Hypothalamus (tissue), 51 donors: ENCODE measurements at places on chromosomes 3 and 15.

DNA sequence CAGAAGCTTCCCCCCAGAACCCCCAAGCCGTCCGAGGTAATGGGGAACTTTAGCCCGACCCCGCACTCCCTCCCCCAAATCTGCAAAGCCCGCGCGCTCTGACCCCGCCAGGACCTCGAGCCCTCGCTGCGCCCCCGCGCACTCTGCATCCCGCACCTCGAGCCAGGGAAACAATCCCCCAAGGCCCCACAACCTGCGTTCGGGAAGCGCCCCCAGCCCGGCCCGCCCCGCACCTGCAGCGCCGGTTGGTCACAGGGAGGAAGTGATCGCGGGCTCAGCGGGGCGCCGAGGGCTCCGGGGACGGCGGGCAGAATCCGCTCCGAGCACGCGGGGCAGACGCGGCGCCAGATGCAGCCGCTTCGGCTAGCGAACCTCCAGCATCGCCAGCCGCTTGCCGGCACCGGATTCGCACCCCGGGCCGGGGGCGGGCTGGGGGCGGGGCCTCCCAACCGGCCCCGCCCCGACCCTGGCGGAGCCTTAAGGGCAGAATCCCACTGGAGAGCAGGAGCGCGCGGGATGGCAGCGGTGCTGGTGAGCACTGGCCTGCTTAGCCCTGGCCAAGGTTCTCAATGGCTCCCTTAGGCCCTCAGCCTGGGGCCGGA is at the start of gene CAMKV:
Gene CAMKV, minus strand, starts transcription at position 382 of the 602 bp plus-strand sequence. CDS start 7,518 bp downstream, outside the sequence.
- DNase-seq = no peak

DNA sequence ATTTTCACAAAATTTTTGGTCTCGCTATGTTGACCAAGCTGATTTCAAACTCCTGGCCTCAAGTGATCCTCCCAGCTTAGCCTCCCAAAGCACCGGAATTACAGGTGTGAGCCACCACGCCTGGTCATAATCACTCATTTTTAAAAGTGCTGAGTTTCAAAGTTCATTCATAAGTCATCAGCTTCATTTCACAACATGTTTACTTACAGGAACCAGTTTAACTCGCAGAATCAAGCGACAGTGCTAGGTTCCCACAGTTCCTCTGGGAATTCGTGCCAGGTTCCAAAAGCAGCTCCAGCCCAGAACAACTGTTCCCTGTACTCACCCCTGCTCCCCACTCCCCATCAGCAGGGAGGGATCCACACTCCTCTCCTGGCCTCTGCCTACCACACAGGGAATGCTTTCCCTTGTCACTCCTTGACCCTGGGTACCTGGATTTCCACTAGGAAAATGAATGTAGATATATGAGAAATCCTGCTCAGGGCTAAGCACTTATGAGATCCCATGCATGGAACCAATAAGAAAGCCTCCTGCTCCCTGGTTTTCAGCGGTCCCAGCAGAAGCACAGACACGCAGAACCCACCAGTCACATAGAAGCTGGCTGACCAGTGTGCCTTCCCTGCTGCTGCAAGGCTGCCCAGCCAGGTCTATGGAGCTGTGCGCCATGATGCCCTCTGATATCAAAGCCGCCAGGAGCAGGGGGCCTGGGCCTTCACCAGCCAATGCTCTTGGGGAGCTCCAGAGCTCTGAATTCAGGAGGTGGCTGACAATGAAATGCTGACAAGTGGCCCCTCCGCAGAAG is 72.3 kb downstream of the ITGB5 start:
- DNase-seq = no peak

- DNase-seq = no peak
Observed at GRCh38 chr3:186318135-186318534, 43.9 kb downstream of the DGKG start.

DNA sequence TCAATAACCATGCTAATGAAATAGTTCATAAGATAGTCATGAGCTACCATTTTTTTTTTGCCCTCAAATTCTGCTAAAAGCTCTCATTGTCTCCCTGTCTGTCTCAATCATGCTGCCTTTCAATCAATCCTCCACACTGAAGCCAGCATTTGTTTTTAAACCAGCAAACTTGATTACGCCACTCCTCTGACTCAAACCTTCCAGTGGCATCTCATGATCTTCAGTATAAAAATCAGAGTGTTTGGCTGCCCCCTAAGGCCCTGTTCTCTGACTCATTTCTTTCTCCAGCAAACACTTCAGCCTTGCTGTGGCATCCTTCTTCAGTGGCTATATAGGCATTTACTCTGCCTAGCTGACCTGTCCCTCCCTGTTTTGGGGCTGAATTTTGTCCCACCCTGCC is 36.0 kb upstream of the EOMES start:
- DNase-seq = no peak

GRCh38 chr3:138888560-138888959 is 53.8 kb upstream of the PIK3CB start:
- no peak for DNase-seq

DNA sequence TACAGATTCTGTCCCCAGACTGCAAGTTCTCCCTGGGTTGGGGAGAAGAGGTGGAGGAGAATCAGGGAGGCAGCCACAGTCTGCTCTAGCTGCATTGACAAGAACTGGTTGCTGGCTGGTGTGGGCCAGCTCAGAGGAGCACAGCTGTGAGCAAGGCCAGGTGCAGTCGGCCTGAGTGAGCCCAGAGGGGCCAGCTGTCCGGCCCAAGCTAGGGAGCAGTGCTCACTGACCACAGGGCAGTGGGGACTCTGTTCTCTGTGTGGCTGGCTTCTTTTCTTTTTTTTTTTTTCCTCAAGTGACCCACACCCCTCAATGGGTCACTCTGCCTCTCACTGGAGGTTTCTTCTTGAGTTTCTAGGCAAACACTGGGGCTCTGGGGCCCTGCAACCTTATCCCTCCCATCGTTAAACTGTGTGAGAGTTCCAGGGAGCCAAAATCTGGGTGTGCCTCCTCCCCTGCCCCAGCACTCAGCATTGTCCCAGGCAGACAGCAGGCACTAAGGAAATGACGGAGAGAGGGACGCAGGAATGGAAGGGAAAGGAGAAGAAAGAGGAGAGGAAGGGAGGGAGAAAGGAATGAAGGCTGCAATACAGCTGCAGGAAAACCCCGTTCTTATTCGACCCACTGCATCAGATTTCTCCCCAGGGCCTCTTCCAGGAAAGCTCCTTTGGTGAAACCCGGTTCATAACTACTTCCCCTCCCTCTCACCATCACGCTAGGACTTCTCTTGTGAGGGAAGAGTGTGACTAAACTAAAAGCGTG is 37.7 kb upstream of the HES1 start:
- DNase-seq = no peak

DNA sequence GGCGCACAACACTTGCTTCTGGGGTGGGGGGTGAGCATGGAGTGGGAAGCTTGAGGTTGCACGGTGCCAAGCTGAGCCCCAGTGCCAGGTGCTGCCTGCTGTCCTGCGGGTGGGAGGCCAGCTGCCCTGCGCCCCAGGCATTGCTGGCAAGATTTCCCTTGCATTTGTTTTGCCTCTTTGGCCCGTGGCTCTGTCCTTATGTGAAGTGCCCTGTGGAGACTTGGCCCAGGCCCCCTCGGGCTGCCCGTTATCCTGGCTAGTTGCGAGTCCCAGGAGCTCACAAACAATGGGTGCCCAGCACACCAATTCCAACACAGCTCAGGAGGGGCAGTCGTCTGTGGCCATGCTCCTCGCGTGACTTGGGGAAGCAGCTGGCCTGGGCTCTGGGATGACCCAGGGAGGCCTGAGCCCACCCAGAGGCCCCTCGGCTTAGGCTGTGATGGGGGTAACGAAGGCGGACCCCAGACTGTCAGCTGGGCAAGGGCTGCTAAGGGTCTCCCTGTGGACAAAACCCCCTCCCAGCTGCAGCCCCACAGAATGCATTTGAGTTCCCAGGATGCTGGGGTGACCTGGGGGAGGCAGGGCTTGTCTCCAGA is 5.9 kb downstream of the C3orf22 start:
- DNase-seq = no peak

- DNase-seq = no peak
Observed at GRCh38 chr15:29294732-29295325, 25.2 kb upstream of the NSMCE3 start.

DNA sequence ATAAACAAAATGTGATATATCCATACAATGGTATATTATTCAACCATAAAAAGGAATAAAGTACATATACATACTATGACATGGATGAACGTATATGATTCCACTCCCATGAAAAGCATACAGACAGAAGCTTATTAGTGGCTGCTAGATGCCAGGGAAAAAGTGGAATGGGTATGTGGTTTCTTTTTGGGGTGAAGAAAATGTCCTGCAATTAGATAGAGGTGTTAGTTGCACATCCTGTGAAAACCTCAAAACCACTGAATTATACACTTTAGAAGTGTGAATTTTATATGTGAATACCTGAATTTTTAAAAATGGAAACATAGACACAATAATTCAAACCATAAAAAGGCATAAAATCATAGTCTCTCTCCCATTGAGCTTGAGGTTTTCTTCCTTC is 11.2 kb downstream of the DENND6A start:
- DNase-seq = no peak

GRCh38 chr3:136350557-136350956 is 100.4 kb downstream of the PCCB start:
- no peak for DNase-seq

DNA sequence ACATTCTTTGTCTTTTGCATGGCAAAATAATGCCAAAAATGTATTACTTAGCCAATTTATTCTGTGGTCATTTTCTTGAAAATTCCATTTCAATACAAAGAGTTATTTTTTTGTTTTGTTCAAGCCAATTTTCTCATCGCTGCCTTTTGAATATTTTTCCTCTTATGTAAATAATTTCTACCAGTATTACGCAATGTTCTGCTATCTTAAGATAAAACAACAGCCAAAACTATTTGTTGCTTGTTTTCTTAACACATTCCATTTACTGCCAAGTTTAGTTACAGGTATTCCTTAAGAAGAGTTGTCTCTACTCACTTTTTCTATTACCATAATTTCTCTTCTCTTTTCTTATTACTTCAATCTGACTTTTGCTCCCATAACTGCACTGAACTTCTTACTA is 163.1 kb downstream of the ROBO1 start:
- DNase-seq = no peak

DNA sequence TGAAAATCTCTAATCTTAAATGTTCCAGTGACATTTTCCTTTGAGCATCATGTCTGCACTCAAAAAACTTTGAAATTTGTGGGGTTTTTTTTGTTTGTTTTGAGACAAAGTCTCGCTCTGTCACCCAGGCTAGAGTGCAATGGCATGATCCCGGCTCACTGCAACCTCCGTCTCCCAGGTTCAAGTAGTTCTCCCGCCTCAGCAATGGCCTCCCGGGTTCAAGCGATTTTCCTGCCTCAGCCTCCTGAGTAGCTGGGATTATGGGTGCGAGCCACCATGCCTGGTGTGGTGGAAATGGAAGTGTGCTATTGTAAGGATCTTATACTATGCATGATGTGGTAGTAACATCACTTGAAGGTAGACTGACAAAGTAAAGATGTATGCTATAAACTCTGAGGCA is 42.5 kb downstream of the TKT start:
- no peak for DNase-seq

- DNase-seq = no peak
Observed at GRCh38 chr3:137988982-137989381, 21.0 kb upstream of the CLDN18 start.
